ENCODE measurements at places on chromosomes 3 and 15.

DNA sequence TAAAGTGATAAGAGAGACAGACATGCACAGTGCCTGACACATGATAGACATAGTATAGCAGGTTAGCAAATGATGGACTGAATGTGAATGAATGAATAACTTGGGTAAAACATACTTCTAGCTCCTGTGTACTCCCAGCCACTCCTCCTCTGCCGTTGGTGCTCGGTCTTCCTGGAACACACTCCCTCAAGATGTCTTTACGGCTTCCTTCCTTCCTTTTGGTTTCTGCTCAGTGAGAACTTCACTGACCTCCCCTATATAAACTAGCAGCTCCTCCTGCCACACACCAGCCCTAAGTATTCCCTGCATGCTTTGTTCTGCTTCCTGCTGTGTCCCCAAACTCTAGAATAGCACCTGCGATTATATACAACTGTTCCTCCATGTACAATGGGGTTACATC is 50.2 kb downstream of the RAD54L2 start:
- DNase-seq = no peak

GRCh38 chr15:65115542-65115941 is 542 bp upstream of the UBAP1L start:
- no peak for DNase-seq

DNA sequence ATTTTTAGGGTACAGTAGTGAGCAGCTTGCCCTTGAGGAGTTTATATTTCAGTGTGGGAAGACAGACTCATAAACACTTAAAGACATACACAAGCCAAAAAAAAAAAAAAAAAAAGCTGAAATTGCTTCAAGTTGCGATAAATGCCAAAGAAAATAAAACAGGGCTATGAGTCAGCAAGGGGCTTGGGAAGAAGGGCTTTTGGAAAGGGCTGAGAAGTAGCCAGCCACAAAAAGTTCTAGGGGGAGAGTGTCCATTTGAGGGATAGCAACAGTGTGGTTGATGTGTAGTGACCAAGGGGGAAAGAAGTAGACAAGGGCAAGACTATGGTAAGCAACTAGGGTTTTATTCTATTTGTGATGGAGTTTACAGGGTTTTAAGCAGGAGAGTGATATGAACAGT is 185.5 kb downstream of the ADAMTS9 start:
- DNase-seq = no peak

- no peak for DNase-seq
These were observed 62.3 kb downstream of the PDIA5 start for GRCh38 chr3:123129092-123129491.

DNA sequence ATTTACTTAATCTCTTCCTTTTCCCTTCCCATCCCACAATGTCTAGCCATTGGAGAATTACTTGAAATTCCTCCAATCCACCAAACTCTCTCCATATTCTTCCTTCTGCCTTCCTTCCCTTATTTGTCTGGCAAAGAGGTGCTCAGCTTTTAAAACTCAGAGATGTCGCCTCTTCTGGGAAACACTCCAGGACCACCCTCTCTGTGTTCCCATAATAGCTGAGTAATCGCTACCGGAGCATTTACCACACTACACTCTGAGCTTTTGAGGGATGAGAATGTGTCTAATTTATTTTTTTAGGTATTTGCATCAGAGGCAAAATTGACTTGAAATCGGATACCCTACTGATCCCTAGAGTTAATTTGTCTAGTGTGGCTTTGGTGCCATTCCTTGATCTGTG is 245.7 kb upstream of the TPRG1 start:
- DNase-seq = no peak

DNA sequence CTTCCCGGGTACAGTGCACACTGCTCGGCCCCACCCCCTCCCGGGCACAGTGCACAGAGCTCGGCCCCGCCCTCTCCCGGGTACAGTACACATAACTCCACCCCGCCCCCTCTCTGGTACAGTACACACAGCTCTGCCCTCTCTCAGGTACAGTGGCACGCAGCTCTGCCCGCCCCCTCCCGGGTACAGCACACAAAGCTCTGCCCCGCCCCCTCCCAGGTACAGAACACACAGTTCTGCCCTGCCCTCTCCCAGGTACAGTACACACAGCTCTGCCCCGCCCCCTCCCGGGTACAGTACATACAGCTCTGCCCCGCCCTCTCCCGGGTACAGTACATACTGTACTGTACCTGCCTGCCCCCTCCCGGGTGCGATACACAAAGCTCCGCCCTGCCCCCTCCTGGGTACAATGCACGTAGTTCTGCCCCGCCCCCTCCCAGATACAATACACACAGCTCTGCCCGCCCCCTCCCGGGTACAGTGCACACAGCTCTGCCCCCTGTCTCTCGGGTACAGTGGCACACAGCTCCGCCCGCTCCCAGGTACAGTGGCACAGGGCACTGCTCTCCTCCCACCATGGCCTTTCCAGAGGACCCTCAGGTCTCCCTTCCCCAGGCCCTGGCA is 16.4 kb upstream of the PRR20G start:
- no peak for DNase-seq

- DNase-seq = no peak
These were observed 208.4 kb downstream of the PLOD2 start for GRCh38 chr3:145952536-145952935.

DNA sequence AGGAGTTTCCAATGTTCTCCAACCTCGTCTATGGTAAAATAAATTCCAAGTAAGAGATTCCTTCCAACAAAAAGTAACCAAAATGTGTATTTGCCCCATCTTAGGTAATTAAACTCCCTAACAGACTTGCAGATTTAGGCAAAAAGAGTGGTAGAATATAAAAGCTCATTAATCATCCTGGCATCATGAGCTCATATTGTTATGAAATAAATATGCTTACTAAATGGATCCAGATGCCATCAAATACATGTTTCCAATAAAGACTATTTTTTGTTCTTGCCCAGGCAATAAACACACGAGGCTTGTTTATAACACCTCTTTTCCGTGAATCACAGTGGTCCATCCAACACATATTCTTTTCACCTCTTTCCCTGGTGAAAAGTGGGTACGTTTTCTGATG is 189.4 kb downstream of the THSD4 start:
- no peak for DNase-seq

GRCh38 chr15:30038667-30039523 is 43.9 kb upstream of the GOLGA8J start:
- DNase-seq = no peak

- DNase-seq = peak; percentile 16
These were observed 13.0 kb upstream of the CTXND1 start for GRCh38 chr15:80265021-80265420.

GRCh38 chr3:167406876-167407492 is 26.9 kb upstream of the ZBBX start:
- no peak for DNase-seq

- no peak for DNase-seq
These were observed 154.8 kb downstream of the PLCL2 start for GRCh38 chr3:17039594-17039993.

DNA sequence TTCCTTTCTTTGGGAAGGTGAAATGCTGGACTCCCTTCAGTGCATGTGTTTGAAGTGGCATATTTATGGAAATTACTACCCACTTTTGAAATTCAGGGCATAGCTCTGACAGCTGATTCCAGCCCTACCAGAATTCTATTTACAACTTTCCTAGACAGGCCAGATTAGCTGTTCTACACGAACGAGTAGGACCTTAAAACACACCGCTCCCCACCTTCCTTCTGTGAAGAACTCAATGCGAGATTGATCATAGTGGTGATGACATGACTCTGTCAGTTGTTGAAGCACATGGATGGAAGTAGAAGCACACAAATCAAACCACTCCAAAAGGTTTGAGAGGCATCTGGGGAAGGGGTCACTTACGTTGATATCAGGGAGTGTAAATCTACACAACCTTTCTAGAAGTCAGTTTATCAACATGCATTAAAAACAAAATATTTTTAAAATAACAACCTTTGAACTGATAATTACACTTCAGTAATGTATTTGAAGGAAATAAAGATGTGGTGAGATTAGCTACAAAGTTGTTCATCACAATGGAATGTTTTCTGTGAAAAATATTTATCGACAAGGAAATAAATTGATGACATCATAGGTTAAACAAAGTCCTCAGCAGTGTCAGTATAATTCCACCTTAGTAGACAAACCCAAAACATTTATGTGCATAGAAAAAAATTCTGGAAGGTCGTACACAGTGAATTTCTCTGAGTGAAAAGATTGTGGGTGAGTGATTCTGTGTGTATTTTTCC is 29.8 kb downstream of the RARB start:
- DNase-seq = no peak

GRCh38 chr15:78075490-78076230 is 1.9 kb downstream of the TBC1D2B start:
- no peak for DNase-seq

DNA sequence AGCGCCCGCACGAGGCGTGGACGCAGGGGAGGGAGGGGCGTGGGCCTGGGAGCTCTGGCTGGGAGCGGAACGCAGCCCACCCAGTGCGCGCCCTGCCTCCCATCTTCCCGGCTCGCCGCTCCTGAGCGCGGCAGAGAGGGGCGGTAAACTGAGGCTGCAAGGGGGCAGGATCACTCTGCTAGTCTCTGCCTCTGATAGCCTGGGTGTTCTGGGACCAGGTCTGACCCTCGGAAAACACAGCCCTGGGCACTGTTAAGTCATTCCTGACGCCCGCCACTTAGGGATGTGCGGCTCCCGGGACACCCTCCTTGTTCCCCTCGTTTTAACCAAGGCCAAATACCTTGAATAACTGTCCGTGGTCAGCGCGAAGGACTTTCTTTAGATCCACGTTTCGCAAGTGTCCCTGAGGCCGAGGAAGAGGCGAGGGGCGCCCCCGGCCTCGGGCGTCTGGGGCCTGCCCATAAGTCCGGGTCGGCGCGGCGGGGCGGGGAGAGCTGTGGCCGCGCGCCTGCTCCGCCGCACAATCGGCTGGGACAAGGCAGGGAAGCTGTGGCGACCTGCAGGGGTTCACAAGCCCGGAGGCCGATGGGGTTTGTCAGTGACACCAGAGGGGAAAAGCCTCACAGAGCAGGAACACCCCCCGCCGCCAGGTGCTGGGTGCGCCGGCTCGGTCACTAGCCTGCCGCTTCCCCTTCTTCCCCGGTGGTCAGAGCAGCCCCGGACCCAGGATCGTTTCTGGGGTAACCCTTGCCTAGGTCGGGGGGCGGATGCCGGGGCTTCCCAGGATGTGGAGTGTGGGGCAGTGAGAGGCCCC is 1.5 kb downstream of the ITPKA start:
- no peak for DNase-seq

DNA sequence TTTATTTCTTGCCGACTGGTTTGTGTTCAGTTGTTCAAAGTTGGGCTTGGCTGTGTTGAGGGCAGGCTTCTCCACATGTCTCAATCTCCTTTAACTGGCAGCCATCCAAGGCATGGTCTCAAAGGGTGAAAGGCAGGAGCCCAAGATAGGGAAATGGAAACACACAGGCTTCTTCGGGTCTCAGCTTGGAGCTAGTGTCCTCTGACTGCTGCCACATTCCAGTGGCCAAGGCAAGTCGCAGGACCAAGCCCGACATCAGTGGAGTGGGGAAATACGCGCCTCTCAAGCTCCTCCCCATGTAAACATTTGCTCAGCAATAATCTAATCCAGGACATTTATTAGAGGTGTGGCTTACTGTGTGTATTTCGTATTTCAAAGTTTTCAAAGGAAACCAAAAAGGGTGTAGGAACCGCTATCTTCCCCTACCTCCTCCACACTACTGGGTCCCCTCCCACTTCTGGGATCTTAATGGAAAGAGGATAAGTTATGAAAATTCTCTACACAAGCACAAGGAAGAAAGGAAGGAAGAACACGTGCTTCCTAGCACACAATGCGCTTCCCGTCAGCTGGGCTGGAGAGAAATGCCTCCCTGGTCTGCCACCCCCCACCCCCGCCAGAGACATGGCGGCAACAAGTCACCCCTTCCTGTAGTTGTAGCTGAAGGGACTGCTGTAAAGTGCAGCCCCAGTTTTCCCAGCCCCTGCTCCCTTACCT is 181.7 kb downstream of the FAM43A start:
- no peak for DNase-seq

- no peak for DNase-seq
These were observed 54.0 kb downstream of the B3GNT5 start for GRCh38 chr3:183306798-183307671.

GRCh38 chr3:147407114-147407497 is 763 bp upstream of the ZIC4 start:
- DNase-seq = no peak

DNA sequence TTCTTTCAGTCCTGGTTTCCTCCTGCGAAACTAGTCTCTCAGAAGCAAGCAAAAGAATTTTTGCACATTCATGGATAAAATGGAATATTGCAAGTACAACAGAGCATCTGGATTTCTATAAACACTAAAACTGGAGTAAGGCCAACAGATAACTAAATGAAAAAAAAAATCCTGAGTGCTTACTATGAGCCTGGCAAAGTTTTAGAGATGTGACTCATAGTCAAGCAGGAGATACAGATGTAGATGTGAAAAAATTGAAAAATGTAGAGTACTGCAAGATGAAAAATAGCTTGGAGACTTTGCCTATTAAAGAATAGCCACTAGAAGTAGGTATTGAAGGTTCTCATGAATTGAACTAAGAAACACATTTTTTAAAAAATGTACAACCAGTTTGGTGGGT is 397.4 kb downstream of the OTOL1 start:
- no peak for DNase-seq

DNA sequence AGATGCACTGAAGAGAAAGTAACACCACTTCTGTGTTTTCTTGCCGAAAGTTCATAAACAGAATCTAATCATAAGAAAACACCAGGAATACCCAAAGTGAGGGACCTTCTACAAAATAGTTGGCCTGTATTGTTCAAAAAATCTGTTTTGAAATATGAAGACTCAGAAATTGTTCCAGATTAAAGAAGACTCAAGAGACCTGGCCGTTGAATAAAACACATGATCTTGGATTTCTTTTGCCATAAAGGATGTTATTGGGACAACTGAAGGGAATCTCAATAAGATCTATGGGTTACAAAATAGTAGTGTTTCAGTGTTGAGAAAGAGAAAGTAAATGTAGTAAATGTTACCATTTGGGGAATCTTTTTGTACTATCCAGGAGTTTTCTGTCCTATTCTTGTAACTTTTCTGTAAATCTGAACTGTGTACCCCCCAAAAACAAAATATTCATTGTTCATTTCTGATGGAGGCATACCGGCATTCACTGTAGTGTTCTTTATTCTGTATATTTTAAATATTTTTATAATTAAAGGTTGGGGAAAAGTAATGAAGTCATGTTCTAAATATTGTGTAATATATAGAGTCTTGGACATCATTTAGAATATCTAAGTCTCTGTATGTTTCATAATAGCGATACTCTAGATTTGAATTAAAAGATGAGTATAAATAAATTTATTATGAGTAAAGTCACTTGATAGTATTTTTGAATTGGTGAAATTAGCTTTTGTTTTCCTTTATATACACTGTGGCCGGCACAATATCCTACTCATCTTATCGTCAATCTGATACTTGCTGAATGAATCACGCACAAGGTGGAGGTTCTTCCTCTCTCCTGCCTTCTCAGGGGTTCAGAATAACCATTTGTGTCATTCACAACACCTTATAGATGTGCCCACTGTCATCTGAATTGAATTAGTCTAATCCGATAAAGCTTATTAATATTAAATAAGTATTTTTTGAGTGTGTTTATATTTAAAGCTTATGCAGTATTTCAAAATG is 66.7 kb downstream of the TRAK1 start:
- DNase-seq = no peak

GRCh38 chr15:27993544-27993943 is 105.6 kb downstream of the OCA2 start:
- DNase-seq = no peak

- no peak for DNase-seq
These were observed 13.2 kb upstream of the EDC3 start for GRCh38 chr15:74709011-74709410.

GRCh38 chr15:70609889-70610288 is 153.5 kb downstream of the UACA start:
- DNase-seq = no peak

Measured in stimulated activated CD4-positive, alpha-beta T cell treated with anti-CD3 and anti-CD28 coated beads, TNF-alpha, amount 100 ng/mL, for 24 hours (primary cell).